Stimulated activated naive CD8-positive, alpha-beta T cell treated with anti-CD3 and anti-CD28 coated beads, Interleukin-15, Interleukin-2, amounts not matched to agents 100 U/mL and 50 U/mL, for 24 hours (primary cell): ENCODE measurements at places on chromosomes 4 and X.

- DNase-seq: no peak
Observed at GRCh38 chr4:104217526-104217925, 277.2 kb downstream of the CXXC4 start.

- no peak for DNase-seq
Observed at GRCh38 chr4:85177092-85177491, 210.6 kb upstream of the WDFY3 start.

DNA sequence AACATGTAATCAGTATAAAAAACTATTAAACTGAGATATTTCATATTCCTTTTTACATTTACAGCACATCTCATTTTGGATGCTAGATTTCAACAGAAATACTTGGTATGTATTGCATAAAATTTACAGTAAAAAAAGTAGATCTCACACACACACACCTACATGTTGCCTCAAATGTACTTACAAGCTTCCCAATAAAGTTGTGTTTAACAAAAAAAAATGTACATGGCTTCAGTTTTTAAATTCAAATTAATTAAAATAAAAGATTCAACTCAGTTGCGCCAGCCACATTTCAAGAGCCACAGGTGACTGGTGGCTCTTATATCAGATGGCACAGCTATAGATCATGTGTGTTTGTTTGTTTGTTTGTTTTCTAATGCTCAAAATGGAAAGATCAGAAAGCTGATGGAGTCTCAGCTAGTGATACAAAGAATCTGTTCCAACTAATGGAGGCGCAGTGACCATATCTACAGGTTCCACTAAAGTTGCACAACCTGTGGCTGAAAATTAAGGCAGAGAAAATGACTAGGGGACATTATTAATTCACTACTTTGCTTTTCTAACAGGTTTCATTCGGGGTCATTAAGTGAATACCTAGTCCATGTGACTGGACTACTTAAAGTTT is 45.0 kb downstream of the RBM47 start:
- DNase-seq: no peak

DNA sequence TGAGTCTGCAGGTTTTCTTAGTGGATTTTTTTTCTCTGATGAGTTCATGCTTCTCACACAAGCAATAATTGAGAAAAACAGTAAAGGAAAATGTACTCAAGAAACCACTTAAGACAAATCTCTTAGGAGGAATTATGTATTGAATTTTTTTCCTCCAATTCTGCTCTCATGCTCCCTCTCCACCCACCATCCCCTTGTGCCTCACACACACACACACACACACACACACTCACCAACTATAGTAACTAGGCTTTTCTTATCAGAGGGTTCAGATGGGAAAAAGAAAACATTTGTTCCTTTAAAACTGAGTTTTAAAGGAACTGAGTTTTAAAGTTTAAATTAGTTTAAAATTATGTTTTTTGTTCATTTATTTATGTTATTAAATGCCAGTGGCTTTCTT is 47.0 kb upstream of the ANXA10 start:
- no peak for DNase-seq

DNA sequence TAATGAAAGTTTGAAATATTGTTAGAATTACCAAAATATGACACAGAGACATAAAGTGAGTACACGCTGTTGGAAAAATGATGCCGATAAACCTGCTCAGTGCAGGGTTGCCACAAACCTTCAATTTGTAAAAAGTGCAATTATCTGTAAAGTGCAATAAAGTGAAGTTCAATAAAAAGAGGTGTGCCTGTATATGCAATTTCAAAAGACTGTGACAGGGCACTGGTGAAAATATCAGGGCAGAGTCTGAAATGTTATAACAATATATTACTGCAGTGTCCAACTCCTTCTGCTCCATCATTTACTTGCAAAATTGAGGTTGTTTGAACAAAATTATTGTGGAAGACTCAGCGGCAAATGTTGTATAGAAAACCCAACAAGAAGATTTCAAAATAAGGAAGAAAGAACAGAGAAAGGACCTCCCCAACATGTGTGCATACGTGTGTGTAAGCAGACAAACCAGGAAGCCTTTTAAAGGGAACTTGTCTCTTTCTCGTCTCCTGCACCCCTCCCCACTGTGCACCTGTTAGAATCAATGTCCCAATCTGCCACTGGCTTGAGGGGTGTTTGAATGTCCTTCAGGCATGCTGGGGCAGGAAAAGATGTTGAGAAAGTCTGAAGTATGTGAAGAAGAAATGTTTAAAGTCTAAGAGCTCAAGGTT is 96.2 kb downstream of the MAOB start:
- DNase-seq: no peak

DNA sequence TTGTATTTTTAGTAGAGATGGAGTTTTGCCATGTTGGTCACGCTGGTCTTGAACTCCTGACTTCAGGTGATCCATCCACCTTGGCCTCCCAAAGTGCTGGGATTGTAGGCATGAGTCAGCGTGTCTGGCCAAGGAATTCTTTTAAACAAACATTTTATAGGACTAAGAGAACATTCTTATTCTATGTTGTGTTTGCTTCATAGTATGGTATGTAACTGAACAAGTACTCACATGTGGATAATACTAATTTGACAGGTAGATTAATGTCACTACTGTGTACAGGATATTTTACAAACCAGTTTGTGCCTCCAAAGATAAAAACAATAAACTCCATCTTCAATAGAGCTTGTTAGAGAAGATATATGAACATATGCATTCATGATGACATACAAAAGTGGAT is 1353.4 kb downstream of the PCDH7 start:
- no peak for DNase-seq
